ENCODE measurements at places on chromosomes 4 and X.

DNA sequence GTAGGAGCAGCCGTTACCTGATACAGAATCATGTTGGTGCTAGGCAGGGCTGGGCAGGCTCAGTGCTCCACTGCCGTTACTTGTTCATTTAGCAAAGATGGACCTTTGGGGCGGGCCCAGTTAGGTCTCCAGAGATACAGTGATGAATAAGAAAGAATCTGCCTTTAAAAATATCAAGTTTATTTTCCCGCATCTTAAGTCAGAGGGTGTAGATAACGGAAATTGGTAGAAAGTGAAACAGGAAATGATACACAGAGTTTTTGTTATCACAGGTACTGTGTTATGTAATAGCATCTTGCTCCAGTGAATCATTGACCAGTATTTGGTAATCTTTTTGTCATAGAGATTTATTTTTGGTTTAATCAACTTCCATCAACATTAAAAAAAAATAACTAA lies 5.5 kb downstream of the TMEM131L start:
- DNase-seq, result no peak

DNA sequence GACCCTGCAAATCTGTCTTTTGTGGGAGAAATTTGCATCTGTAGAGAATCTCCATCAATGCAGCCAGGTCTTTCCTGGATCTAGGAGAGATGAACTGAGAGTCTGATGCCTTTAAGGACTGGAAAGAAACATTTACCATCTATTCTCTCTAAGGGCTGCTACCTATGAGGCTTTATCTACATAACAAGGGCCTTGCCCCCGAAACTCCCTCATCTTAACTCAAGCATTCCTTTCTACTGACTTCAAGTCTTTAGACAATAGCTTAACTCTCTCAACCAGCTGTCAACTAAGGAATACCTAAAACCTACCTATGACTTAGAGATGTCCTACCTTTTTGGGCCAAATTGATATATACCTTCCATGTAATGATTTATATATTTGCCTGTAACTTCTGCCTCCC lies 32.1 kb downstream of the MAGEB17 start:
- DNase-seq, result no peak

DNA sequence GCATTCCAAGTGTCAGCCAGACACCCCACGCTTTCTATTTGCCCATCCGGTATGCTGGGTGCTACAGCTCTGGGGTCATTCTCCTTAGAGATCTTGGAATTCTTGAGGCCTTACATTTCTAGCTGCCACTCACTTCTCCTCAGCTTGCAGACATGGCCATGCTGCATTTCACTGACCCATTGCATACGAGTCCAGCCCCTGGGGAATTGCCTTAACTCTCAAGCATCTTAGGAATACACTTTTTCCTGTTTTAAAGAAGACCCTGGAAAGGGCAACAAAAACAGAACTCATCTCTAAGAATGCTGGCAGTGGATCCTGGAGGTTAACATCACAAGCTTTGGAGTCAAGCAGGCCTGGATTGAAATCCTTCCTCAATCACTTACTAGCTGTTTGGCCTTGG lies 122.0 kb upstream of the LNX1 start:
- DNase-seq, result no peak

- no peak for DNase-seq
Measured at GRCh38 chr4:108109997-108110416, 58.7 kb downstream of the LEF1 start.

GRCh38 chrX:151393514-151393913 lies 3.5 kb upstream of the VMA21 start:
- no peak for DNase-seq

- peak; percentile 39 for DNase-seq
Measured at GRCh38 chr4:53558065-53558801, 33.1 kb downstream of the LNX1 start.

DNA sequence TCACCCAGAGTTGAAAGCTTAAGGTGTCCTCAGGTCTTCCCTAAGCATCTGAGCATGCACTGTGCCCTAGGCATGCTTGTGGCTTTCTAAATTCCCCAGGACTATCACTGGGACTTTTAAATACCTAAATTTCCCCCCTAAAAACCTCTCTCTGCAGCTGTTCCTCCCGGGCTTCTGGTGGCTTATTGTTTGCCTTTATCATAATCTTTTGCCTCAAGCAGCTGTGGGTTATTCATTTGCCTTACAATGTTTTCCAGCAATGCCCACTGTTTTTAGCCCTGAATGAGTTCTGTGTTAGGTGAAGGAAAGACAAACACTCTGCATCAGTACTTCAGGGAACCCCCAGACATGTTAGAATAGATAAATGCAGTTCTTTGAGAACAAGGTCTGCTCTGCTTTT lies 455.0 kb downstream of the ZIC3 start:
- DNase-seq, result no peak
